ENCODE measurements at places on chromosomes 3 and 15.
A peak's percentile ranks its signal among the peaks of the same experiment; 100 is the strongest.

- DNase-seq, result no peak
Observed at GRCh38 chr3:138047596-138048158, 37.7 kb downstream of the CLDN18 start.

- DNase-seq, result no peak
Observed at GRCh38 chr3:52671676-52672075, 14.0 kb downstream of the PBRM1 start.

DNA sequence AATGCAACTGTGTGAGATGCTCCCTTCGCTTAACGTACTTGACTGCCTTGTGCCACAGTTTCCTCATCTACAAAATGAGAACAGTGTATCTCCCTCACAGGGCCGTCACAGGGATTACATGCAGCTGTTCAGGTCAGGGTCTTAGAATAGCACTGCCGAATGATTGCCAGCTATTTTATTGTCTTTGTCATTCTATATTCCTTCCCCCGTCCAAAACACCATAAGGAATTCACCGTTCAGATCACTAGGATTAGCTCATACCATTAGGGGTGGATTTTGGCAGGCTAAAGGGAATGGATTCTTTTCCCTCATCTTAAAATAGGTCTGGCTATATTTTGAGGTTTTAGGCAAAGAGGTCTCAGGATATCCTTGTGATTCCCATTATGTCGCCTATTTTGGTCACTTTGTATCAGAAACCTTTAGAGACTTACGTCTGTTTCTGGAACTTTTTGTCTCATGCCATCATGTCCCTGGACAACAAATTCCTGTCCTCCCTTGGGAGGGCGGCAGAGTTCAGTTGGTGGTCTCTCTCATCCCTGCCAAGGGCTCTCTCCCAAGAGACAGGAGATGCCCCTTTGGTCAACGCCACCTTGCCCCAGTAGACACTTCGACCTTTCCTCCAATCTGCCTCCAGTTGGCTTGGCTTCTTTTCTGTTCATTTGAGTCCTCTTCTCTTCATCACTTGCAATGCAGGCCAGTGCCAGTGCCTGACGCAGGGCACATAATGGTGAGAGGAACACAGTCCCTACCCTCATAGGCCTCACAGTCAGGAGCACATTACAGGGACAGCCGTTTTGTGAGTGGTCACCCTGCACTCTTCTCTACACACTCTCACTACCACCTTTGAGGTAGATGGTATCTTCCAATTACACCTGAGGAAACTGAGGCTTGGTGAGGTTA is 171.6 kb upstream of the BHLHE40 start:
- DNase-seq, result no peak

DNA sequence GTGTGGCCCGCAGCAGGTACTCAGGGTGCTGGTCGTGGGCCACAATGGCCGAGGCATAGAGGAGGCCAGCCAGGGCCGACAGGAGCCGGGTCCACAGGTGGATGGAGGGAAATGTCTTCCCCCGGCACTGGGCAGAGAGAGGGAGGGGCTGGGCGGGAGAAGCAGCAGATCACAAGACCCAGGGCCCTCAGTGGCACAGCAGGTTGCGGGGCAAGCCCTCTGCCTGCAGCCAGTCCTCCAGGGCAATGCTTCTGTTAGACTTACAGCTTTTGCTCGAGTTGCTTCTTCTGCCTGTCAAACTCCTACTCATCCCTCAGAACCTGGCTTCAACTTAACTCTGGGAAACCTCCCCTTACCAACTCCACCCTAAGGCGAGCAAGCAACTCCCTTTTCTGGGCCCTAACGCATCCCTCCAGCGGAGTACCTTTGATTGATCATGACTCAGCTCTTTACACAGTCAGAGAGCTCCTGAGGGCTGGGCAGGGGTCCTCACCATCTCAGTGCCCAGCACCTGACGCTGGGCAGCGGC is 16.0 kb downstream of the TMEM44 start:
- no peak for DNase-seq

- no peak for DNase-seq
Observed at GRCh38 chr3:5165698-5166097, 21.8 kb upstream of the EDEM1 start.

GRCh38 chr3:160200353-160200752 is 24.9 kb upstream of the C3orf80 start:
- DNase-seq, result no peak

DNA sequence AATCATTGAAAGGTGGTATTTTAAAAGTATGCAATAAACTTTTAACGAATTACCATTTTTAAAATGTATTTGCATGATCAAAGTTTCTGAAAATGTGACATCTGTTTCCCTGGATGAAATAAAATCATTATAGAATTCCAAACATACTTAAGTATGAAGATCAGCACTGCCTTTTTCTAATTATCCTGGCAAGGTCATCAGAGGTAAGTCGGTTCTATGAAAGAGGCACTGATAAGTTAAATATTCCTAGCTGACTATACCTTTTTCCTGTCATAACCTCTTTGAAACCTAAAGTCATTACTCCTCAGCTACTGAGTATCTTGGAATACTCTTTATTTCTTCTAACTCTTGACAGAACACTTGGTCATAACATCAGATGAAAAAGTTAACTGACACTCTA is 406.1 kb upstream of the ALCAM start:
- DNase-seq, result no peak

GRCh38 chr3:52213901-52214300 is 11.5 kb downstream of the TLR9 start:
- DNase-seq, result no peak

- DNase-seq, result no peak
Observed at GRCh38 chr3:138078901-138079344, 36.5 kb downstream of the DZIP1L start.

GRCh38 chr15:69664572-69665571 is 212.3 kb downstream of the RPLP1 start:
- no peak for DNase-seq

GRCh38 chr3:82085356-82085755 is 323.9 kb upstream of the GBE1 start:
- DNase-seq, result no peak

GRCh38 chr15:83166218-83166617 is 41.4 kb downstream of the HDGFL3 start:
- no peak for DNase-seq

DNA sequence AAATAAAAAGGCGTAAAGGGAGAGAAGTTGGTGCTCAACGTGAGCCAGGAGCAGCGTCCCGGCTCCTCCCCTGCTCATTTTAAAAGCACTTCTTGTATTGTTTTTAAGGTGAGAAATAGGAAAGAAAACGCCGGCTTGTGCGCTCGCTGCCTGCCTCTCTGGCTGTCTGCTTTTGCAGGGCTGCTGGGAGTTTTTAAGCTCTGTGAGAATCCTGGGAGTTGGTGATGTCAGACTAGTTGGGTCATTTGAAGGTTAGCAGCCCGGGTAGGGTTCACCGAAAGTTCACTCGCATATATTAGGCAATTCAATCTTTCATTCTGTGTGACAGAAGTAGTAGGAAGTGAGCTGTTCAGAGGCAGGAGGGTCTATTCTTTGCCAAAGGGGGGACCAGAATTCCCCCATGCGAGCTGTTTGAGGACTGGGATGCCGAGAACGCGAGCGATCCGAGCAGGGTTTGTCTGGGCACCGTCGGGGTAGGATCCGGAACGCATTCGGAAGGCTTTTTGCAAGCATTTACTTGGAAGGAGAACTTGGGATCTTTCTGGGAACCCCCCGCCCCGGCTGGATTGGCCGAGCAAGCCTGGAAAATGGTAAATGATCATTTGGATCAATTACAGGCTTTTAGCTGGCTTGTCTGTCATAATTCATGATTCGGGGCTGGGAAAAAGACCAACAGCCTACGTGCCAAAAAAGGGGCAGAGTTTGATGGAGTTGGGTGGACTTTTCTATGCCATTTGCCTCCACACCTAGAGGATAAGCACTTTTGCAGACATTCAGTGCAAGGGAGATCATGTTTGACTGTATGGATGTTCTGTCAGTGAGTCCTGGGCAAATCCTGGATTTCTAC is at the start of gene RARB:
RARB (plus strand) TSS at position 322 of the 847 bp plus-strand sequence; CDS start at position 791, 469 bp downstream.
- no peak for DNase-seq

- no peak for DNase-seq
Observed at GRCh38 chr15:64997745-64998375, 8.1 kb upstream of the SPG21 start.

- no peak for DNase-seq
Observed at GRCh38 chr3:162626172-162626571, 1129.6 kb downstream of the OTOL1 start.

GRCh38 chr3:14418296-14419250 is 16.2 kb downstream of the SLC6A6 start:
- no peak for DNase-seq

- no peak for DNase-seq
Observed at GRCh38 chr3:8494327-8494726, 7.3 kb upstream of the LMCD1 start.

- DNase-seq, result no peak
Observed at GRCh38 chr15:73796331-73796831, 43.2 kb upstream of the INSYN1 start.

DNA sequence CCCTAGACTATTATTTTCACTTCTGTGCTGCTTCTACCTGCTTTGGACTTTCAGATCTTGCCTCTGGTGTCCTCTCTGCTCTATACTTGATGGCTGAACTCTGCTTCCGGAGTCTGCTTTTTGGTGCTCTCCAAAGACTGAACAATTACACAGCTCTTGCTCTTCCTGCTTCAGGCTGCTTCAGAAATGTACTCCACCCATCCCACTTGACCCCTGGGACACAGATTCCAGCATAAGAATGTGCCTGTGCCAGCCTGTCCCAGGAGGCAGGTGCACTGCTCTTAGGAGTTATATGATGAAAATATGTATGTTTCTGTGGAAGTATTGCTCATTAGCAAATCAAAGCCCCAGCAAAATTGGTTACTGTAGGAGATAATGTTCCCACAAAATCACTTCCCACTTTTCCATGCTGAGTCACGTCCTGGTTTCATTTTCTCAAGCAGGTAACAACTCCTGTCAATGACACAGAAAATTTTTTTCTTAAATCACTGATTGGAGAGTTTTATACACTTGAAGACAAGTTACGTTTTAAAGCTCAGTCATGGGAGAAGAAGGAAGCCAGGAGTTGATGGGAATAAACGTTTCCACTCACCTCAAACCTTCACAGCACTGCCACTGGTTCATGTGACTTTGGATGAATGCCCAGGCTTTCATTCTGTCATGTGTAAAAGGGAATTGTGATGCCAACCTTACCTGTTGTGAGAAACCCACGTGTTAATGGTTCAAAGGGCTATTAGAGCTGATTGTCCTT is 239.4 kb upstream of the ZPLD1 start:
- no peak for DNase-seq

DNA sequence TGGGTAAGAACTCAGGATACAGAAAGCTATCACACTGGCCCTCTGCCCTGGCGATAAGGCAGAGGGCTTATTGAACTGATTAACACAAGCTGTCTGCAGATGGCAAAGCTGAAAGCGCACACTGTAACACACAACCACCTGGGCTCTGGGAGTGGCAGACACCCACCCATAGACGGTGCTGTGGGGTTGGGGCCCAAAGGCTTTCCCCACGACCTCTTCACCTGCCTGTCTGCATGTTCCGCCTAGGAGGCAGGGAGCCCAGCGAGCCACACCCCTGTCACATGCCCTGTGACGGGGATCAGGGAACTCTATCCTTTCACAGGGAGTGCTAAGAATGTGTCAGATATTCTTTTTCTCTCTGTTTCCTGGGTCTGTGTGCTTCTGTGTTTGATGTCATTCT is 12.1 kb upstream of the TFG start:
- DNase-seq, result no peak

- no peak for DNase-seq
Observed at GRCh38 chr3:99487894-99488293, 150.5 kb upstream of the COL8A1 start.

GRCh38 chr15:92407916-92408315 is 14.2 kb downstream of the ST8SIA2 start:
- DNase-seq, result no peak

DNA sequence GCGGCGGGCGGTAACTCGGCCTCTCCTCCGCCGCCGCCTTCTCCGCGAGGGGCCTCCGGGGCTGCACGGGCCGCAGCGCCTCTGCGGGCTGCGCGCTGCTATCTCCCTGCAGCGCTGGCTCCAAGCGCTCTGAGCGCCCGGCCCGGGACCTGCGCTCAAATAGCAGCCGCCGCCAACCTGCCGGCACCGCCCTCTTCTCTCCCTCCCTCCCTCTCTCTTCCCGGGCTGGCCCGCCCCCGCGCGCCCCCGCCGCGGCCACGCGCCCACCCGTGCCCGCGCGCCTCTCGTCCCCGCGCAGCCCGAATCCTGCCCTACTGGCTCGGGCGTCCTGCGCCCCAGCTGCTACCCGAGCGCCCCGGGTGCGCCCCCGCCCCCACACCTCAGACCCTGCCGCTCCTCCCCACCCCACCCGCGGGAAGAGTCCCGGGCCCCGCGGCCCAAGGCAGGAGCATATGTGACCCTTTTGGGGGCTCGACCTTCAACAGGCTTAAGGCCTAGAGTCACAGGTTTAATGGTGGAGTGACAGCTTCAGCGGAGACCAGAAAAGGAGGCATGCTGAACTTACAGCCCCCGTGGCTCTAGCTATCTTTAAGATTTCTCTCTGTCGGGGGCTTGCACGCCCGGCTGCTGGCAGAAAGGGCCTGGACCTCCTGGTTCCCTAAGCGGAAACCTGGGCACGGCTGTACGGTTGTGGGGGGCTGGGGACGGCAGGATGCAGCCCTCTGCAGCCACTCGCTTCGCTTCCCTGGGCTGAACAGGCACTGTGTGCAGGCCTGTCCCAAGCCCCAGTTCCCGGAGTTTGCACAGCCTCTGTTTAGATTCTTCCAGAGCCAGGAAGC is at the start of gene CACNA2D2:
CACNA2D2 (minus strand) TSS at position 131 of the 839 bp plus-strand sequence. CDS start 211 bp downstream, outside the sequence.
- peak; percentile 49 for DNase-seq

- no peak for DNase-seq
Observed at GRCh38 chr3:11641316-11641682, 2.4 kb downstream of the VGLL4 start.

DNA sequence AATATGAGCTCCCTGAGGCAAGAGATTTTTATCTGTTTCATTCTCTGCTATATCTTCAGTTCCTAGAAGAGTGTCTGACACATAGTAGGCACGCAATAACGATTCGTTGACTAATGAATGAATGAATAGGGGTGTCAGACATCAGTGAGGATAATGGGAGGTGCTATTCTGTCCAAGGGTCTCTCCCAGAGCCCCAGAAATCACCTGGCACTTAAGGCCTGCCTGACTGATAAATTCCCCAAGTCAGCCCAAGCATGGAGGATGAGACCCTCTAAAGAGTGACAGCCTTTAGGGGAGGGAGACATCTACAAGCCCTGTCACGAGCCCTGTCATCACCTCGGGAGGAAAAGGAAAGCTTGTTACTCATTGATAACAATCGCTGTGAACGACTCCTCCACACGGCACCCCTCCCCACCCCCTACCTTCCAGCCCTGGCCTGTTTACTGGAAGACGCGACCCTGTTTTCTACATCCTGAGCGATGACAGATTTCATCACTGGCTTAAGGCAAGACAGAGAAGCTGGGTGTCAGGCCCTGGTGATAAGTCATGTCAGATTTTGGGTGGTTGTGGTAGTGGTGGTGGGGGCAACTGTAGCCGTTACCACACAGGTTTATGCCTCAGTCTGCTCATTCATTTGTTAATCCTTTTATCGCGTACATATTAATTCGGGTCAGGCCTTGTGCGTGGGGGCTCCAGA is 23.1 kb downstream of the BHLHE40 start:
- no peak for DNase-seq

Data from stimulated activated CD8-positive, alpha-beta memory T cell treated with anti-CD3 and anti-CD28 coated beads, Interleukin-4, amount 100 ng/mL, for 4 hours (primary cell).